Activated CD4-positive, alpha-beta T cell treated with anti-CD3 and anti-CD28 coated beads, Interleukin-2, amount 50 U/mL, for 1 hour (primary cell): ENCODE measurements at places on chromosomes 5 and 9.
A peak's percentile ranks its signal among the peaks of the same experiment; 100 is the strongest.

- no peak for DNase-seq
These were observed 66.3 kb upstream of the UNC5A start for GRCh38 chr5:176743868-176744583.

DNA sequence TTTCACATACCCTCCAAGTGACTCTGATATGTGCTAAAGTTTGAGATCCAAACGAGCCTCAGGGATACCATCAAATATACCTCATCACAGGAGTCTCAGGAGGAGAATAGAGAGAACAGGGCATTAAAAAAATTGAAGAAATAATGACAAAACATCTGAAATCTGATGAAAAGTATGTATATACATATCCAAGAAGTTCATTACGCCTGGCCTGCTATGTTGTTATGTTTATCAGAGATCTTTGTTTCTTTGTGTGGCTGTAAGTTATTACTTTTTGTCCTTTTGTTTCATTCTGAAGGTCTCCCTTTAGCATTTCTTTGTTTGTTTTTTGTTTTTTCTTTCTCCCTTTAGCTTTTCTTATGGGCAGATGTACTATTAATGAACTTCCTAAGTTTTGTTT is 2.5 kb upstream of the CCL19 start:
- no peak for DNase-seq

- no peak for DNase-seq
These were observed 6.4 kb upstream of the AGPAT2 start for GRCh38 chr9:136693490-136694162.

DNA sequence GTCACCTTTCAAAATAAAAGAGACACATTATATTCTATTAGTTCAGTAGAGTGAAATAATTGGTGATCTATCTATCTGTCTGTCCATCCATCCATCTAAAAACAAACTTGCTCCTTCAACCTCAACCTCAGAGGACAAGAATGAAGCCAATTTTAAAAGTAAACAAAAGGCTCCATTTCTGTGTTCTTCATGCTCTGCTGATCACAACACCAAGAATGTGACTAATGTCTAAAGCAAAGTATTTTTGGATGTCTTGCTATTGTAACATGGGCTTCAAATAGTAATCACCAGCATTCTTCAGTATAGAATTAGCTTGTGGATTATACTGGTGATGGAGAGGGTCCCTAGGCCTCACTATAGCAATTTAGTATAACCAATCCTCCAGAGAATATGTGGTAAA is 1304.4 kb downstream of the MAT2B start:
- DNase-seq, result no peak

GRCh38 chr5:61141801-61142200 is 20.5 kb downstream of the SMIM15 start:
- no peak for DNase-seq

DNA sequence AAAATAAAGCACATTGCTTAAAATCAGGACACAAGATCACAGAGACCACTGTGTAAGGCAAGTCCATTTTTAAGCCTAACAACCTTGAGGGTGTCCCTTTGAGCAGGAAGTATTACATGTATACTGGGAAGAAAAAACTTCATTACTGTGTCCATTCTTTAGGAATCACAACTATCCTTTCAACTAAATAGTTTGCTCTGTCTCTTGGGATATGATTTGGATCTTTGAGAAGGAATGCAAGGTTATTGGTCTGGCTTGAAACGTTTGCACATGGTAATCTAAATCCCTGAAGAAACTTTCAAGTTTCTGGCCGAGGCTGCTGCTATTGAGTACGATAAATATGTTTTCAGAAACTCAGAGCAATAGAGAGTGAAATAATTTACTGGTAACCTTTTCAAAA is 923.0 kb upstream of the SEMA6A start:
- DNase-seq, result no peak

GRCh38 chr5:97998941-97999340 is 774.5 kb upstream of the RGMB start:
- DNase-seq, result no peak

DNA sequence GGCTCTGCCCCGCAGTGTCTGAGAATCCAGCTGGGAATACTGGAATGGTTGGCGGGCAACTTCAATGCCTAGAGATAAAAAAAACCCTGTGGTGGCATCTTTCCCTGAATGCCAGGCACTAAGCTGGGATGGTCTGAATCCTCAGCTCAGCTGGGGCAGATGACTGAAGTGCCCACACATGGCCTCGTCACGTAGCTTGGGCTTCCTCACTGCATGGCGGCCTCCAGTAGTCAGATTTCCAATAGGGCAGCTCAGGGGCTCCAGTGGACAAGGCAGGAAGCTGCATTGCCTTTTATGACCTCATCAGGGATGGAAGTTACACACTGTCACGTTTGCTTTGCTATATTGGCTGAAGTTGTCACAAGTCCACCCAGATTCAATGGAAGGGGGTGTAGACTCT is 24.3 kb upstream of the FUBP3 start:
- no peak for DNase-seq

GRCh38 chr5:140549237-140550144 is 2.0 kb downstream of the EIF4EBP3 start:
- DNase-seq, result no peak

GRCh38 chr9:90808890-90809685 is 7.5 kb downstream of the SYK start:
- no peak for DNase-seq

- DNase-seq, result no peak
These were observed 271.6 kb downstream of the PLK2 start for GRCh38 chr5:58188262-58188651.

DNA sequence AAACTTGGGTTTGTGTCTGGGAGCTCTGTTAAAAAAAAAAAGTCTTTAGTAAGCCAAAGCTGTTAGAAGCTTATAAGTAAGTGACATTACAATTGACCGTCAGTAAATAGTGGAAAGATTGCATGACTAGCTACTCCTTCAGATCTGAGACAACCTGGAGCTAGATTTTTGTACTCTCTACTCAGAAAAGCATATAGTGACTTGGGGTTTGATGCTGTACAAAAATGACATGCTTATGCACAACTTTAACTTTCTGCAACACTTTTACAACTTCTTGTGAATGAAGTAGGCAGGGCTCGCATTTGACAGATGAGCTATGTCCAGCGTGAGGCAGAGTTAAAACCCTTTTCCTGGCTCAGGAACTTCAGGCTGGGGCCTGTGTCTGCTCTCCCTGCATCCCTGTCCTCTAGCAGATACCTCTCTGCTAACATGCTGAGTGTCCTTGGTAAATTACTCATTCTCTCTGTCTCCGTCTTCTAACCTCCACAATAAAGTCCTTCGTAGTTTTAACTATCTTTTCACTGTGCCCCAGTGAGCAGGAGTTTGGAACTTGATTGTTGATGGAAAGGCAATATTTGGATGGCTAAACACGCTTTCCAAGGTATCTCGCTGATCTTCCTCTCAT is 471 bp upstream of the GHR start:
- no peak for DNase-seq

GRCh38 chr5:38556088-38556598 is 303 bp downstream of the LIFR start:
- DNase-seq, result no peak

DNA sequence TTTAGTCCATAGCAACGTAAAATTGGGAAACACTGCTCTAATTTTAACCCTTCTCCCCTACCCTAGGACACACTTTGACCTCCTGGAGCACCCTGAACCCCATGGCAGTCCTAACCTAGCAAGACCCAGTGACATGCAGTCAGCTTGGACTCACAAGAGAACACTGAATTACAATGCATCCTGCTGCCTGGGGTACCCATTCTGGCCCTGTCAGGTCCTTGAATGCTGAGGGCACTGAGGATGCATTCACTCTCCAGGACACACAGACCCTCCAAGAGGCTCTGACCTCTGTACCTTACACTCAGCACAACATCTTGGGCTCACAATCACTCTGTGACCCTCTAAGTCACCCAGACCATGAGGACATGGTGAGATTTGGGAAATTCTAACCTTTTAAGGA is 1.8 kb upstream of the PROP1 start:
- DNase-seq, result no peak

DNA sequence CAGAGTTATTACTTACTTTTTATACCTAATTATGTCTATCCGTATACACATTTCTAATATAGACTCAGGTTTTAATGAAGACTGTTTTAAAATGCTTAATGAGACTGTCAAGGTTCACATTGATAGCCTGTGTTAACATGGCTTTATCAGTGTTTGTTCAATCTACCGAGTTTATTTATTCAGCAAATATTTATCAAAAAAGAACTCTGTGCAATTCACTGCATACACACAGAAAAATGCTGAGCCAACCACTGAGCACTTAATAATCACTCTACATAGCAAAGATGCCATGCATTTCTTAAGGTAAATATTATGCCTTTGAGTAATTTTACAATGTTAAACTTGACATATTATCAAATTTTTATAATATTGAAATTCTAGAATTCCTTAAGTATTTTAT is 428.2 kb downstream of the ANXA1 start:
- no peak for DNase-seq

DNA sequence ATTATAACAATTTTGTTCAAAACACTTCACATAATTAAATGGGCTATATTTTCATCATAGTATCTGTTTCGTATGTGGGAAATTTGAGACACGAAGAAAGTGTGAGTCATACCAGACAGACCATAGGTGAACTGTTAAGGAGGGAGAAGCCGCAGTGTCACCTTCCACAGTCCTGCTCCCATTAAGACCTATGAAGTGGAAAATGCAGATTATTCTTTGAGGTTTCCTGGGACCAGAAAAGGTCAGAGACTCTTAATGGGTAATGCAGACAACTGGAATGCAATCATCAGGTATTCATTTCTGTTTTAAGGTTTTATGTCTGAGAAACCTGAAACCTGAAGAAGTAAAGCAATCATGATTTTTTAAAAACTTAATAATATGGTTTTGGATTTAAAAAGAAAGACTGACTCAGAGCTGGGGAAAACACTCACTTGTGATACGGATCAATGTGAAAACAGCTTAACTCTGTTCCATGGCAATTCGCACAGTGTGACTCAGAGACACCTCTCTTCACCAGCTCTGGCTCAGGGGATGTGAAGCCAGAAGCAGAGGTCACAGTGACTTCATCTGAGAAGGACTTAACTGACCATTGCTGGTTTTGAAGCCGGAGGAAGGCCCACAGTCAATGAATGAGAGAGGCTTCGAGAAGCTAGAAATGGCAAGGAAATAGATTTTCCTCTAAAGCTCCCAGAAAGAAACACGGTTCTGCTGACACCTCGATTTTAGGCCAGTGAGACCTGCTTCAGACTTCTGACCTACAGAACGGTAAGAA is 17.2 kb upstream of the GCNT1 start:
- no peak for DNase-seq

GRCh38 chr5:6542421-6543345 is 90.2 kb downstream of the NSUN2 start:
- no peak for DNase-seq

- no peak for DNase-seq
These were observed 13.0 kb upstream of the SPINK4 start for GRCh38 chr9:33227008-33227398.

- no peak for DNase-seq
These were observed 127.8 kb downstream of the SEC61B start for GRCh38 chr9:99349870-99350269.

- DNase-seq, result no peak
These were observed 78.6 kb upstream of the SLC28A3 start for GRCh38 chr9:84419031-84419602.

DNA sequence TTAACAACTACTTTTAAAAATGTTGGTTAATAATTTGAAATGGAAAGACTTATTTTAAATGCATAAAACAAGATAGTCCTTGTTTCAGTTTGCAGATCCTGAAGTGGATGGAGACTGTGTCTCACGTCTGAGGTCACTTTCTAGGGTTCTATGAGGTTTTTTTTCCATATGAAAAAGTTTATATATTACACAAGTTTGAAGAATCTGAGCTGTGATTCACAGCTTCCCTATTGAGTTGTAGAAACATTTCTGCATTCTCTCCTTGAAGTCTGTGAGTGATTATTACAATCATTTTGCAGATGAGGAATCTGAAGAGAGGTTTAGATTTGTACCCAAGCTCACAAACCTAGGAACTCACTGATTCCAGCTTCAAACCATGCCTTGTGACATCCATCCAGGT is 442.5 kb upstream of the KLF4 start:
- DNase-seq, result no peak

DNA sequence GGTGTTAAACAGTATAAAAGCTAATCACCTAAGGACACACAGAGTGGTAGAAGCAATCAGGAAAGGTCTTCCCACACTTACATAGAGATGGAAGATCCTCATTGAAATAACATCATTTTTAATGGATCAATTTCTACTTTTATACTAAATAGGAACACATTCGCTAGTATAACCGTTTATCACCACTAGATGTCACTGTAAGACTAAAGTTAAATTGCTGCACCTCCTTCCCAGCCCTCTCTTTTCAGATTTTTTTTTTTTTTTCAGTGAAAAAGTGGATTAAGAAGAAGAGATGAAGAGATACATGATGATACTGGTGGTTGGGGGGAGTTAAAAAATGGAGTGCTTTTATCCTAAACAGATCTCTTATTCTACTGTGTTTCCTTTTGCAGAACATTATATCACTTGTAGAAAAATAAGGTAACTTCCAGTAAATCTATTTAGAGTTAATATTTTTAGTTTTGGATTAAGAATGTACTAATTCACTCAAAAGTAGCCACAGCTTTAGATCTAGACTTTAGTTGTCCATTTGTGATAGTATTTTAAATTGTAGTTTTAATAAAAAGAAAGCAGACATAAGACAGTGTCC is 116.9 kb upstream of the ARRDC3 start:
- DNase-seq, result no peak

- no peak for DNase-seq
These were observed 55.7 kb downstream of the FAM174A start for GRCh38 chr5:100590867-100591266.

DNA sequence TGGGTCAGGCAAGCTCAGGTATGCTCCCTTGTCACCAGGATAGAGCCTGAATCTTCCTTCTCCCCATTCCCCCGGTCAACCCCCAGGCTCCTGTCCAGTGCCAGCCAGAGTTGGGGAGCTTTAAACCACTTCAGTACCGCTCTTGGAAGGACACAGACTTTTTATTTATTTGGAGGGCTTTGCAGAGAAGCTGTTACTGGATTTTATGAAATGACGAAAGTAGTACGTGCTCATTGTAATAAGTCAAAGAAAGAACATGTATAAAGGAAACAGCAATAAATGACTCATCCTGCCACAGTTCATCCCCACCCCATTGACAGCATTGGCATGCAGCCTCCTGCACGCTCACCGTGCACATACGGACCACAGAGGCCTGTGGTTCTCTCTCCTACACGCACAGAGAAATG is 230.3 kb downstream of the AUH start:
- peak; percentile 9 for DNase-seq

DNA sequence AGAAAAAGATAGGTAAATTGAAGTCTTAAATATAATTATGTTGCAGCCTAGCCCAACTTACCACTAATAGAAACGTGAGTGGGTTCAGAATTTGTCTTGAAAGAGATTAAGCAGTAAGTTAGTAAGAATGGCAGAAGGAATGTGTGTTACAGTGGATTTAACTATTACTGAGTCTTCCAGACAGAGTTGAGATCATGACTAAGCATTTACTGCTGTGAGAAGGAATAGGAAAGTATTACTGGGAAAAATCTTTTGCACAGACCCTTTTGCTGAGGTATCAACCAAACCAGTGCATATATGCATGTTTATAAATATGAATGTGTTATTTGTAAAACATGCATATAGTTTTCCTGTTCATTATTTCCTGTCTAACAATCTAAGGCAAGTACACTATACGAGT is 112.8 kb upstream of the EFNA5 start:
- DNase-seq, result no peak
